ENCODE measurements at places on chromosomes 2 and 18. TPM values are rescaled to one million over a fixed set of nuclear protein-coding genes. Genes with fewer than 3 reads are reported as not detected.

DNA sequence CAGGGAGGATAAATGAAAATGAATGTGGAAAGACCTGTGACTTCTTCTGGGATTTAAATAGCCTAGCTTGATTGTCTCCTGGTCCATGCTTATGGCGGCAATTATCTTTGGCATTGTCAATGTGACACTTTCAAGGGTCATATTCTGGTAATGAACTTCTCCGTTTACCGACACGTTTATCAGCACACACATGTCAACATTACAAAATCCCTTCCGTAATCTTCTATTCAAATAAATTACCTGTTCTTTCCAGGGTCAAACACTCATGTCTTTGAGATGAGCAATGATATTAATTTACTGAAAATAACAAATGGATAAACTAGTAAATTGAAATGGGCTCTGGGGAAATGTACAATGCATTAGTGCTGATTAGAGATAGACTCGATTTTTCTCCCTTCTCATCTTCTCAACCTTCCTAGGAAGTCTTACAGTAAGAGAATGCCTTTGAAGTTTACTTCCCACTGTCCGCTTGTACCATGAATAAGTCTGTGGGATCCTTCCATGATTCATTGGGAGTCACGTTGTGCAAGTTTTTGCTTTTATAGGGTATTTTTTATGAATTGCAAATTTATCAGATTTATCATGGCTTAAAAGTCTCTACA, 646.3 kb upstream of the LRATD1 start:
- no peaks in the 10 kb centered on the region for H3K4me1 ChIP-seq
- H3K36me3 ChIP-seq: no peaks in the 10 kb centered on the region
- no peaks in the 10 kb centered on the region for H3K27me3 ChIP-seq
- H3K4me3 ChIP-seq: no peak overlapping the region
- no peak for DNase-seq

Gene CFC1B
- not detected for total RNA-seq

Gene AMER3
- not detected for total RNA-seq

GRCh38 chr2:224271617-224272236, 130.2 kb downstream of the FAM124B start:
- no peaks in the 10 kb centered on the region for H3K36me3 ChIP-seq
- H3K4me1 ChIP-seq: no peaks in the 10 kb centered on the region
- H3K4me3 ChIP-seq: no peak overlapping the region
- no peak for DNase-seq

DNA sequence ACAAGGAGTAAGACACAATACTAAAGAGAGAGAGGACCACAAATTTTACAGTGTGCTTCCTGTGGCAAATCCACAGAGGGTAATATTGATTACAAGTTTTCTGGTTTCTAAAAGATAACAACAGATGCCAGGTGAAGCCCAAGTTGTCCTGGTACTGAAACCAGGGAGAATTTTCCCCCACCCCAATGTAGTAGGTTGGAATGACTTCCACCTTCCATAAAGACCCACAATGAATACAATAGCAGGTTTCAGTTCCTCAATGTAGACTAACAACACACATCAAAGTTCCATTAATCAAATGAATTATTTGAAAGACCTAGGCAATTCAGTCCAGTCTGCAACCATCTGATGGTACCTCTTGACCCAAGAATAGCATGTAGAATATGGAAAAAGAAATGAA, 44.0 kb upstream of the TMEM247 start:
- no peak for DNase-seq
- H3K36me3 ChIP-seq: no peaks in the 10 kb centered on the region
- no peaks in the 10 kb centered on the region for H3K4me1 ChIP-seq
- peak overlapping the region; percentile 55 for H3K27ac ChIP-seq
- H3K27me3 ChIP-seq: no peaks in the 10 kb centered on the region

Data from breast epithelium (tissue), 4 donors.